Sciatic nerve (tissue), 2 donors: ENCODE measurements at places on chromosomes 16 and 17. TPM values are rescaled to one million over a fixed set of nuclear protein-coding genes. Genes with fewer than 3 reads are reported as not detected.

CTU2 gene
- total RNA-seq = 20.6 TPM

DNA sequence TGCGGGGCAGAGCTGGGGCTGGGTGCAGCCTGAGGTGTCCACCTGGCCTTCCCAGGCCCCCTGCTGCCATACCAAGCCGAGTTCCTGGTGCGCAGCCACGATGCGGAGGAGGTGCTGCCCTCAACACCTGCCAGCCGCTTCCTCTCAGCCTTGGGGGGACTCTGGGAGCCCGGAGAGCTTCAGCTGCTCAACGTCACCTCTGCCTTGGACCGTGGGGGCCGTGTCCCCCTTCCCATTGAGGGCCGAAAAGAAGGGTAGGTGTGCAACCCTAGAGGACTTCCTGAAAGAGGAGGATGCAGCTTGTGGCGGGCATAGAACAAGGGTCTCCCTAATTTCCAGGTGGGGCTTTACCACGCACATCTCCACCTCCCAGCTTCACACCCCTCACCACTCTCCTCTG, 2.5 kb downstream of the SGCA start:
- DNase-seq = no peak

GRCh38 chr16:10485698-10486382, 94.6 kb downstream of the EMP2 start:
- DNase-seq = no peak

DNA sequence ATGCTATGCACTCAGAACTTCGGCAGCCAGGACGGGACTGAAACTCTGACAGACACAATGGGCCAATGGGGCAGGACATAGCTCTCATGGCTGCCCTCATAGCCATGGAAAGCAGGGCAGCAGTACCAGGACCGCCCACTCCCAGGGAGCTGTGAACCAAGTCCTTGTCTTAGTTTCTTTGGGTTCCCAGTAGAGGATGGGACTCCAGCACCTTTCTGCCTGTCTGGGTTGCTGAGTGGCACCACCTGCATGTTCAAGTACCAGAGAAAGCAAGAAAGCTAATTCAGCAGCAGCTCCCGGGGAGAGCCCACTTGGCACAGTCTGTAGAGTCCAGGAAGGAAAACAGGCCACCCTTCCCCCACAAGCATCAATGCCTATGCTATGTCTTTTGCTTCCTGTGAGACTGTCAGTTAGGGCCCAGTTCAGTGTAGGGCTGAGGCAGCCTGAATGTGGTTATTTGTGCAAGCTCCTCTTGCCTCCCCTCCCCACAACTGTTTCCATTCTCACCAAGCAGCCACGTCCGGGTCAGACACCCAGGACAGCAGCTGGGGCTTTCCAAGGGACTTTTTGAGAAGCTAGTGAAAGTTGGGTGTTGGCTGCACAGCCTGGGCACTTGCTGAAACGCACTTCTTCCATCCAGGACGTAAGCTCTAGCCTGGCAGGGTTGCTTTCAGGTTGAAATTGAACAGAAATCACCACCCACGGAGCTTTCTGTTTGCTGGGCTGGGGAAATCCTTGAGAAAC, 7.8 kb downstream of the SUPT4H1 start:
- DNase-seq = no peak

GRCh38 chr16:14300705-14301168, 229.6 kb downstream of the MRTFB start:
- DNase-seq = peak; percentile 79

- DNase-seq = no peak
Observed at GRCh38 chr17:4525691-4526397, 27.2 kb downstream of the SPNS2 start.

BICDL2 gene
- 0.22 TPM for total RNA-seq

CIITA gene
- 51.9 TPM for total RNA-seq
